H9 (cell line): ENCODE measurements at places on chromosomes 1 and 21. TPM values are rescaled to one million over a fixed set of nuclear protein-coding genes. Genes with fewer than 3 reads are reported as not detected.

- DNase-seq = no peak
These were observed 9.9 kb upstream of the REN start for GRCh38 chr1:204176049-204176448.

DNA sequence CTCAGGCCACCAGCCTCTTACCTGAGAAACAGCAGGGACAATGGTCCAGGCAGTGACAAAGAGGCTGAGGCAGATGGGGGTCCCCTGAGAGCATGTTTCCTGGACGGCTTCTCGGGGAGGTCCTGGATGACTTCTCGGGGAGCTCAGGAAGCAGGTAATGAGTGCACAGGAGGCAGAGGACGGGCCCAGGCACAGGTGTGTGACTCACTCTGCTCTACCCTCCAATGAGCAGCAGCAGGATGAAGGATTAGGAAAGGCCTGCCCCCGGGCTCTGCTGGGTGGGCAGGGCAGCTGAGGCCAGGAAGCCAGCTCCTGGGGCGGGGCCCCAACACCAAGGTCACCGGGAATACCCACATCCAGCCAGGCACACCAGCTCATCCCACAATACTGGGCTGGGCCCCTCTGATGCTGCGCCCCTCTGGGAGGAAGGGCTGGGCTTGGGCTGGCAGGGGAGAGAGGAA is 17.2 kb upstream of the PTAFR start:
- DNase-seq = peak; percentile 93

DNA sequence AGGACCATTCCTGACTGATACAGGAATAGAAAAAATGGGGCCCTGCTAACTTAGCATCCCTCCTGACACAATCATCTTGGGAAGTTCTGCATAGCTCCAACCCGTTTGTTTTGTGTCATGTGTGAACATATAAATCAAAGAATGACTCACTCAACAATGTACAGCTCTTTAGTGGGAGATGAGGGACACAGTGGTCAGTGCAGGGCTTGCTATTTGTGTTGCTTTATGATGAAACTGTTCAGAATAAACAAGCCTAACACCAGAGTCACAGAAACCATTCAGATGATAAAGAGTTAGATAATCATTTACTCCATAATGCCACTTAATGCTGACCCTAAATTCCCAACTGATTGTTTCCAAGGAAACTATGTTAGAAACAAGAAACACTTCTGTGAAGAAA is 154.2 kb upstream of the ZNHIT6 start:
- DNase-seq = no peak

- DNase-seq = no peak
These were observed 135.0 kb downstream of the SYT14 start for GRCh38 chr1:210072896-210073504.

DNA sequence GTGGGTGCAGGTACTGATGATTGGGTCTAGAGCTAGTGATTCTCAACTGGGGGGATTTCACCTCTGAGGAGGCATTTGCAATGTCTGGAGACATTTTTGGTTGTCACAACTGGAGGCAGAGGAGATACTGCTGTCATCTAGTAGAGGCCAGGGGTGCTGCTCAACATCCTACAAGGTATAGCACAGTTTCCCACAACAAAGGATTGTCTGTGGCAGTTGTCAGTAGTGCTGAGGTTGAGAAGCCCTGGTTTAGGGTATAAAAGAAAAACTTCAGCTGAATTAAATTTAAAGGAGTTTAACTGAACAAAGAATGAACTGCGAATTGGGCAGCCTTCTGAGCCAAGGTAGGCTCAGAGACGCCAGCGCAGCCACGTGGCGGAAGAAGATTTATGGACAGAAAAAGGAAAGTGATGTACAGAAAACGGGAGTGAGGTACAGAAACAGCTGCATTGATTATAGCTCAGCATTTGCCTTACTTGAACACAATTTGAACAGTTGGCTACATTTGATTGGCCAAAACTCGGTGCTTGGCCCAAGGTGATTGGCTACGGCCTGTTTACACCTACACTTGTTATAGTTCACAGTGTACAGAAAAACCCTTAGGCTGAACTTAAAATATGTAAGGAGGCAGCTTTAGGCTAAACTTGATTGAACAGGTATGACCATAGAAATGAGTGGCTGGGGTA is 40.4 kb downstream of the MPZL1 start:
- no peak for DNase-seq

Gene ACKR1
- 0.26 and 0.39 TPM in 2 replicates for total RNA-seq

Gene FMO1
- total RNA-seq = not detected in 2 replicates

Gene UROD
- total RNA-seq = 90.4 and 92.2 TPM in 2 replicates
